T-helper 9 cell (primary cell): ENCODE measurements at places on chromosomes 6 and 20.

DNA sequence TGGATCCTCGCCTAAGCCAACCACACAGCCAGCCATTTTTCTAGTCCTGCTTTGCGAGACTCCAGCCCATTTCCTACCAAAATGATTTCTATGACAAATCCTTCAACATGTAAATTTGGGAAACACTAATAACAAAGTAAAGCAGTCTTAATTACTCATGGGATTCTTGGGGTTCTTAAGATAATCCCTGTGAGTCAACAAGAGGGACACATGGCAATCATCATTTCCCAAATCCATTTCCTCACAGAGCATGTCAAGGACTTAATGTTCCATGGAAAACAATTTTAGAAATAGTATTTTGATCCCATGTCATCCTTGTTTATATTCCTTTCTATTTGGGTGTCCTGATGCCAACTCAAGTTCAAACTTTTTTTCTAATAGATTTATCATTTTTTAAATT, 322.7 kb upstream of the NOX3 start:
- DNase-seq: no peak

DNA sequence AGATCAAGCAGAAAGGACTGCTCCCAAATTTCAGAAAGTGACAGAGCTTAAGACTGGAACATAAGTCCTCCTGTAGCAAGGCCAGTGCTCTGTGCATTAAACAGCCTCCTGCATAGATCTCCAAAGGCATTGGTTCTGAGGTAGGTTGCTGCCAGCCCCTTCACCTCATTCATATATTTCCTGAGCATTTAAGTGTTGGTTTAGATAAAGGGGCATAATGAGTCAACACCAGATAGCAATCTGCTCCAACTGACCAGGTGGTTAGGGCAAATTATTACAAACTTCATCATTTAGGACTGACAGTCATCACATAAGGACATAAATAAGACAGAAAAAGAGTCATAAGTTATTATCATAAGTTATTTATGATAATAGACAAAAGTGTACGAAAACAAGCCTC, 10.7 kb downstream of the PTPRK start:
- DNase-seq: no peak

DNA sequence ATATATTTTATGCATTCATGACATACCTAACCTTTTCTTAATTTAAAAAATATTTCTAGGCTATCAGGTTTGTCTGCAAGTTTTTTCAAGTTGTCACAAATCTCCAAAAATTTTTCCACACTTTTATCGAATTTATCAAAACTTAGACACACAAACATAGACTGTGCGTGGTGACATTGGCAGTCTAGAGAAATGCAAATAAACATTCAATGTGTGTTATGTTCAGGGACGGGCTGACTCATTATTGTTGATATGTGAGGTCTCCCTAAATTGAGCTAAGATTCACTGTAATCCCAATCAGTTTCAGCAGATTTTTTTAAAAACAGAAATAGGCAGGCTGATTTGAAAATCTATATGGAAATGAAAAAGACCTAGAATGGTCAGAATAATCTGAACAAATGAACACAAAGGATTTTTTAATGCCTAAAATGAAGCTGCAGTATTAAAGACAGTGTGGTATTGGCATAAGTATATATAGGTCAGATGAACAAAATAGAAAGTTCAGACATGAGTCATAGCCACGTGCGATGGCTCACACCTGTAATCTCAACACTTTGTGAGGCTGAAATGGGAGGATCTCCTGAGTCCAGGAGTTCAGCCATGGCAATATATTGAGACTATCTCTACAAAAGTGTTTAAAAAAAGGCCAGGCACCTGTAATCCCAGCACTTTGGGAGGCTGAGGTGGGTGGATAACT, 19.2 kb downstream of the BLTP3A start:
- no peak for DNase-seq

GRCh38 chr6:105911106-105911629, 175.0 kb upstream of the PRDM1 start:
- no peak for DNase-seq

DNA sequence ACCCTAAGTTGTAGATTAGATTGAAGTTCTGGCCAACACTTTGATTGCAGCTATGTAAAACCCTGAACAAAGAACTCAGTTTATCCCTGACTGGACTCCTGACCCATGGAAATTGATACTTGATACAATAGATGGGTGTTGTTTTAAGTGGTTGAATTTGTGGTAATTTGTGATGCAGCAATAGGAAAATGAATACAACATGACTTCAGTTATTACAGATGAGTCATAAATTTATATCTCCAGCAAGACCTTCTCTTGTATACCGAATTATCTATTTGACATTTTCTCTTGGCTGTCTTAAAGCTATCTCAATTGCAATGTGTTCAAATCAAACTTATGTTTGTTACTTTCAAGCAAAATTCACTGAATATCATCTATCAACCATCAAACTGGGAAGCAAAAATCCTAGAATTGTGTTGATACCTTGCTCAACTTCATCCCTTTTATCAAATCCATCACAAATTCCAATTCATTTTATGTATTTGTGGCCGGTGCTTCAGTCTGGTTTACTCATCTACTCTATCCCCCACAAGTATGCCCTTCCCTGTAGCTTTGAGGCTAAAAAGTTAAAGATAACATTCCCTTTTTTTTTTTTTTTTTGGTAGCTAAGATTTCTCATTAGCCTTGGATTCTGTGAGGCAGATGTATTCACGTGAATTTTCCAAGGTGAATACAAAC, 129.4 kb upstream of the CENPW start:
- no peak for DNase-seq

DNA sequence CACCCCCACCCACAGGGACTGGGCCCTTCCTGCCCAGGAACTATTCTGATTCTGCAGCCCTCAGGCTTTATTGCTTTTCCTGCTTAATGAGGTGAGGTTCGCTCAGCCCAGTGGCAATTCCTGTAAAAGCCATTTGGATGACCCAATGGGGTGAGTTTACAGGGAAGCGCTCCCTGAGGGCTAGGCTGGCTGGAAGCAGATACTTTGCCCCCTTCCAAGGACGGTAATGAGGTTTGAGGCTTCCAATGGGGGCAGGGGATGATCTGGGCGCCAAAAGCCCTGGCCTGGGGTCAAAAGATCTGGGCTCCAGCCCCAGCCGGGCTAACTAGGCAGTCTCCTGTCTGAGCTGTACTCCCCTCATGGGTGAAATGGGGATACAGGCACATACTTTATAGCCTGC, 41.8 kb downstream of the RIPOR3 start:
- DNase-seq: no peak

DNA sequence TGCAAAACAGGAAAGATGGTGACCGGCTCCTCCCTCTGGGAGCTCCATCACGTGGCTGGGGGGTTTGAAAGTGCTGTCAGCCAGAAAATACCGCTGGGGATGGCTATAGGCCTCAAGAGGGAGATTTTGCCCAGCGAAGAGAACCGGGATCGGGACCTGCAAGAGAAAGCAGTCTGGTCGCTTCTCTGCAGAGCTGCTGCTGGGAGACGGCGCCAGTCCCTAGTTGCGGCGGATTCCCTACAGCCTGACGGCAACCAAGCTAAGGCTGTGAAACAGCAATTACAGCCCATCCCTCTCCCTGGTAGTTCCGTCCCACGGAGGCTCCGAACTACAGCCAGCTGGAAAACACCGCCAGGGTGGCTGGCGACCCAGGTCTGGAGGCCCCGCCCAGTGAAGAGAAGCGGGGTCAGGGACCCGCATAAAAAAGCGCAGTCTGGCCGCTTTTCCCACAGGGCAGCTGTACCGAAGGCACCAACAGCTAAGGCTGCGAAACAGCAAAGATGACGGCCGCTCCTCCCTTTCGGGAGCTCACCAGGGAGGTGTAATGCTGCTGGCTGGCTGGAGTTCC, 238.1 kb upstream of the IRAK1BP1 start:
- no peak for DNase-seq

DNA sequence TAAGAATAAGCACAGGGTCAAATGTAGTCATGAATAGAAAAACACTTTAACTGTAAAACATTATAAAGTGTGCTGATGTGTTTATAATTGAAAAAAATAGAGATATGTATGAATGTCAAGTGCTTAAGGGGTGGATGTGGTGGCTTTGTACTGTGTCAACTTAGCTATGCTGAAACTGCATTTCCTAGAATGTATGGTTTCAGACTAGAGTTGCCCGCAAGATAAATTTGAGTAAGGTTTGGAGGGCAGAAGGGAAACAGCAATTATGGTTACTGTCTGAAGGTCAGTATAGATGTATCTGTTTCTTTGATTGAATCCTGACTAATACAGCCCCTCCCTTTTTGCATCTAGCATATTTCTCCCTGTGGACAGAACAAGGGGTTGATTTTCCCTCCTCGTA, 288.1 kb upstream of the MOCS1 start:
- no peak for DNase-seq

DNA sequence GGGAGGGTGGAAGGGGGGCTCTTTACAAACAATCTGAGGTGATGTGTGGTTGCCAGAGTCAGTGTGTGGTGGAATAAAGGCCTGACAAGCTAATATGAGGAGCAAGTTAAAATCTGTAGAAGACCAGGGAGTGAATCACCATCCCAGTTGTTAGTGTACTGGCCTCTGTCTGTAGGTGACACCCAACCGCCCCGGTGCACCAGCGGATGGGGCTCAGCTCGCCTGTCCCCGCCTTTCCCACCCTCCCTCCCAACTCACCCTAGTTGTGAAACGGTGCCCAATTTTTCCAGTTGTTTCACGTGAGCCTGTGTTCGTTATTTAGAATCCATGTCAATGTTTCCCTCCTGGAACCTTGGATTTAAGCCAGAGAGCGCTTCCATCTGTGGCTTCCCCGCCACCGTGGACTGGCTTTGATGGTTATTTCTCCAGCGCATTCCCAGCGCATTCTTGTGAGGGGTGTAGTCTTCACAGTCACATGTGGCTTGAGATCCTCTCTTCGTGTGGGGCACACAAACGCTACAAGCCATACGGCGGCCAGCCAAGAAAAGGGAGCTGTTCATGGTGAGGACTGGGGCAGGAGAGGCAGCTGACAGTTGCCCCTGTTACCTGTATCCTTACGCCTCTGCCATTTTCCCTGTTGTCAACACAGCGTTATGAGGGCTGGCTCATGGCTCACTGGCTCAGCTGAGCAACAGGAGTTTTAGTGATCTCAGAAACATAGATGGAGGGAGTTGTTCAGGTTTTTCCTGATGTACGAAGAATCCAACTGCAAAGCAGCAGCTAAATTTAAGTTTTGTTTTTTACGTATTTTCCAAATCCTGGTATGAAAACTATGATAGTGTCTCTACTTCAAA, 137.6 kb downstream of the ZDHHC14 start:
- DNase-seq: no peak

GRCh38 chr20:47642624-47643023, 140.9 kb downstream of the NCOA3 start:
- no peak for DNase-seq

DNA sequence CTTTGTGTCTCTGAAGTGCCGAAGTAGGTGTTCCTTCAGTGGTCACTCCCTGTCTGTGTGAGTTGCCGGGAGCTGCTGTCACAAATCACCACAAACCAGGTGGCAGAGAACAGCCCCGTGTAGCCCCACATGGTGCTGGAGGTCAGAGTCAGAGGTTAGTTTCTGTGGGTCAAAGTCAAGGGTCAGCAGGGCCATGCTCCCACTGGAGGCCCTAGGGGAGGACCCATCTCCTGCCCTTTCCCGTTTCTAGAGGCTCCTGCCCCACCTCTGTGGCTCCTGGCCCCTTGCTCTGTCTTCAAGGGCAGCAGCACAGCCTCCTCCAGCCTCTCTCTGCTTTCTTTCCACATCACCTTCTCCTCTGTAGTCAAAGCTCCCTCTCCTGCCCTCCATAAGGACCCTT, 264.3 kb downstream of the TAF4 start:
- no peak for DNase-seq

- no peak for DNase-seq
These were observed 23.6 kb upstream of the NR2E1 start for GRCh38 chr6:108142240-108142639.

DNA sequence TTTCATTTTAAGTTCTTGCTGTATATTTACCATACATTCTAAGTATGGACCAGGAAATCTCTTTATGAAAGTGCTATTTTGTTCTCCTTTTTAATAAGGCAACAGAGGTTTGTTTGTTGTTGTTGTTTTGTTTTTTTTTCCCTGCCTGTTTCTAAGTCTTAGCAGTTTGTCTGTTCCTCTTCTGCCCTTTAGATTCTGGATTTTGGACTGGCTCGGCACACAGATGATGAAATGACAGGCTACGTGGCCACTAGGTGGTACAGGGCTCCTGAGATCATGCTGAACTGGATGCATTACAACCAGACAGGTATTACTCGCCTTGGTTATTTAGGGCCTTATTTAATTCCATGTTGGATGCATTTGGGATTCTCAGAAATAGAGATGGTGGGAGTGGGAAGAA, 48.0 kb downstream of the MAPK14 start:
- no peak for DNase-seq
